Stimulated activated CD8-positive, alpha-beta memory T cell treated with anti-CD3 and anti-CD28 coated beads, Interleukin-4, amount 100 ng/mL, for 1 hour (primary cell): ENCODE measurements at places on chromosomes 6 and 20.

GRCh38 chr6:17032988-17033634 lies 68.7 kb upstream of the STMND1 start:
- DNase-seq, result no peak

DNA sequence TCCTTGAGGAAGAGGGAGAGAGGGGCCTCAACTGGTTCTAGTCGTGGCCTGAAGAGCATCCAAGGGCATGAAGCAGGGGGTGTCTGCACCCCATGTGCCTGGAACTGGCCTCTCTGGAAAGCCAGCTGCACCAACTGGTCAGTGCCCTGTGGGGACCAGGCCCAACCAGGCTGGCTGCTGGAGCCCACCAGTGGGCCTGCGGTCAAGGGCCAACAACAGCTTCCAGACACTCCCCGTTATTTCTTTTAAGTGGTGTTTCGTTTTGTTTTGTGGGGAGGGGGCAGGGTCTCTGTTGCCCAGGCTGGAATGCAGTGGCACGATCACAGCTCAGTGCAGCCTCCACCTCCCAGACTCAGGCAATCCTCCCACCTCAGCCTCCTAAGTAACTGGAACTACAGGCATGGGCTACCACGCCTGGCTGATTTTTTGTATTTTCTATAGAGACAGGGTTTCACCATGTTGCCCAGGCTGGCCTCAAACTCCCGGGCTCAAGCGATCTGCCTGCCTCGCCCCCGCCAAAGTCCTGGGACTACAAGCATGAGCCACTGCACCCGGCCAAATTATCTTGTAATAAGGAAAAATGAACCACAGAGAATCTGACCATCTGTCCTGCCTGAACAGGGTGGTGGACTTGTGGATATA lies 11.9 kb upstream of the C20orf144 start:
- no peak for DNase-seq

DNA sequence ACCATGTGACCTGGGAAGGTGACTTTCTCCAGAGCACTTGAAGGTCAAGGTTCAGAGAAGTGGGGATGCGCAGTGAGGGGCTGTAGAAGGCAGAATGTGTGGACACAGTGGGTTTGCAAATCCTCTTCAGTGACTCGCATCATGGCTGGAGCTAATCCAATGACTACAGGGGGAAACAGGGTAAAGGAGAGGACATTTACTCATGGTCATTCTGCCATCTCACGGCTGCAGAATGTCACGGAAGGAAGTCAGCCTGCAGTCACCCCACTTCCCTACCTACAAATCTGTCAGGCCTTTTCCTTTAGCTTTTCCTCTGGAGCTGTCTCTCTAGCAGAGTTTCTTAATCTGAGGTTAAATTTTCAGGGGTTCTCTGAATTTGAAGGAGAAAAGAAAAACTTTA lies 337.6 kb downstream of the CDC5L start:
- no peak for DNase-seq

GRCh38 chr6:158708239-158708638 lies 58.4 kb downstream of the SYTL3 start:
- no peak for DNase-seq

DNA sequence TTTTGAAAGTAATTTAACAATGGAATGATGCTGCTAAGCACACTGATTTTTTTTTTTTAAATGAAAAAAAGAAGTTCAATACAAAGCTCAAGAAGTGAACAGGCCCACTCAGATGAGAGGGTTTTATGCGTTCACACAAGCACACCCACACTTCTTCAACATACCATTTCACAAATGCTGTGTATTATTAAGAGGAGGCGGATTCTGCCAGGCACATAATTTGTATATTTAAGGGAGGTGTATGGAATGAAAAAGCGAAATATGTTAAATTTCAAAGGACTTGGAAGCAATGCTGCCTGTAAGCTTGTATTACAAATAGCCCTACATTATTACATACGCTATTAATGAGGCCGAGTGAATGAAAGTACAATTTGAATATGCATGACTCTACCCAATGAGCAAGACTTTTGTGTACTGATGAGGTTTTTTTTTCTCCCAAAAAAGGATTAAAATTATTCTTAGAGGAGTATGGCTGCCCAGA lies 123.9 kb downstream of the INSM1 start:
- no peak for DNase-seq

- DNase-seq, result no peak
These were observed 587 bp upstream of the BTN3A1 start for GRCh38 chr6:26401389-26401986.

- no peak for DNase-seq
These were observed 283.7 kb upstream of the NT5E start for GRCh38 chr6:85166114-85166741.

GRCh38 chr6:35262596-35262995 lies 3.1 kb downstream of the ZNF76 start:
- DNase-seq, result no peak

GRCh38 chr6:48169635-48170034 lies 58.6 kb upstream of the PTCHD4 start:
- no peak for DNase-seq

GRCh38 chr20:62921119-62921687 lies 5.1 kb downstream of the DIDO1 start:
- DNase-seq, result peak; percentile 26

DNA sequence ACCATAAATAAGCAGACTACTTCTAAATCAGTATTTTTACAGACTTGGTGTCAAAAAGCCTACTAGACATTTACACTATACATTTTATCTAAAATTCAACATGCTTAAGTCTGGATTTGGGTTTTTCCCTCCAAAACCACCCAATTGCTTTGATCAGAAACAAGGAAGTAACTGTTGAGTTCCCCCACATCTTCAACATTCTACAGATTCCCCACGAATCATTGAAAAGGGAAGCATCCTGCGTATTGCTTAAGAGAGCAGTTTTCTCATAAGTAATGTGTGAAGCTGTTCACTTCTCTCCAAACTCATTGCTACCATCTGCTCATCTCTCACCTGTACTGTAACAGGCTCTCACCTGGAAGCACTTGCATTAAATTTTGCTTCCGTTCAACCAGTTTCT lies 36.4 kb upstream of the RNF144B start:
- DNase-seq, result no peak

DNA sequence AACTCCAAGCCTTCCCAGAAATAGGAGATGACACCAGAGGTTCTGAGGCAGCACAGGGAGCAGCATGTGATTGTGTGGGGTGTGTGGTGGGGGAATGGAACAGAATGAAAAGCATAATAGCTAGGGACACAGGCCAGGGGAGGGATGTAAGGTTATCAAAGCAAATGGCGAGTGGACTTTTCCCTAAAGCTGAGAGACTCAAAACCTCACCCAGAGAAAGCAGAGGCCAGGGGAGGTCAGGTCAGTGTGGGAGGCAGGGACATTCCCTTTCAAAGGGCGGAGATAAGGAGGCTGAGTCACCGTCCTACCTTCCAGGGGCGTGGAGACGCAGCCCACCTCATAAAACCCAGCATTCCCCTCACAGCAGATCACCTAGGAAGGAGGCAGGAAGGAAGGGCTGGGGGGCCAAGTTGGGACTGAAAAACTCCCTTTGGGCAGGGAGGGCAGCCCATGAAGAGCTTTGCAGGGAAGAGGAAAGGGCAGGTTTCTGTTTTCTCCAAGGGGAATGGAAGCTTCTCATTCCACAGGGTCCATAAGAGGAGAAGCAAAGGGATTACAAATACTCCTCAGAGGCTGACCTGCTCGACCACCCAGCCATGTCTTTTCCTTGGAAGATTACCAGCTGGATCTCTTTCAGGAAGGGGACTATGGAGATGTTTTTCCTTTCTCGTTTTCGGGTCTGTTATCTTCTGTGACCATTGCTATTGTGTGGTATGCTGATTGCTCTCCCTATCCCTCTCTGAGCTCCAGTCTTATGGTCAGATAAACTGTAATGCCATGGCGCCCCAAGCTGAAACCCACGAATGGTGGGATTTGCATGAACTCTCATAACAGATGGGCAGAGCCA lies 9.6 kb upstream of the LY6G5C start:
- DNase-seq, result no peak

DNA sequence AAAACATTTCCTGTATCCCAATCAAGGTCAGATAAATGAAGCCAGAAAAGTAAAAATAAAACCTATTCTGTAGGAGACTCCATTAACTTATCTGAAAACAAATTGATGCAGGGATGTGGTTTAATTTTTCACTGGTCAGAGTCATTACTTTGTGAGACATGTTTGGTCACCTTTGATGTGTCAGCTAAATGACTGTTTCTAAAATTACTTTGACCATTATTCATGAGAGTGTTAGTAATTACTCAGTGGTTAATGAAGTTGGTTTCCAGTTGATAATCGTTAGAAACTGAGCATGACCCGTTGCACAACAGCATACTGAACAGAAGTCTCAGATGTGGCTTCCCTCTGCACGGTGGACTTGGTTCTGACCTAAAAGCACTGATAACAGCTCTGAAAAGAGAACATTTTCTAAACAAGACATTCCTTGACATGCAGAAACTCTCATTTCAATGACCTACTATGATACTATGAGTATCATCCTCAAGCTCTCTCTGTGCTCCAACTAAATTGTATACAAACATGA lies 410.5 kb upstream of the RNF217 start:
- no peak for DNase-seq

DNA sequence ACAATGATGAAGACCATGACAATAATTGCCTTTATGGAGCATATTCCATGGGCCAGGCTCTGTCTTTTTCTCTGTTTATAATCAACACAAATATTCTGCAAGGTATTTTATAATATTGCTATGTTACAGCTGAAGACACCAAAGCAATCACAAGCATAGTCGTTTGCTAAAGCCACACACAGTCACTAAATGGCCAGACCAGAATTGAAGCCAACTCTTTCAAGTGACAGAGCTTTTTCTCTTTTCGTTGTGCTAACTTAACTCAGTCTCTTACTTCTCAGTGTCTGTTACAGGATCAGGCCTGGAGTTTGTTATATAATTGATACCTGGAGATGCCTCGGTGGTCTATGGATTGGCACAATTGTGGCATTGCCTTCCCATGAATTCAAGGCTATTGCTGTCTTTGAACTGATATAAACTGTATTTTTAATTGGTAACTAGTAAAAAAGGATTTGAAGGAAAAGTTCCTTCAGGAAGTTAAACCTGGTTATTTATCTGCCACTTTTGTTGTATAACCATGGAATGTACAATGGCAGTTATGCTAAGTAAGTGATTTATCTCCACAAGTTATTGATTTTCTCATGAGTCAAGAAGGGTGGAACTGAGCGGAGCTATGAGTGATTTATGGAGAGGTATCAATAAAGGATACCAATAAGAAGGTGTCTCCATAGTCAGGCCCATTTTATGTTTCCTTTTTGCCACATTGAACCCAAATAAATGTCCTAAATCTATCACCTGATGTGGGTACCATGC lies 67.6 kb downstream of the PFDN4 start:
- DNase-seq, result no peak

- no peak for DNase-seq
These were observed 17.9 kb upstream of the TRIM26 start for GRCh38 chr6:30231067-30231466.

GRCh38 chr6:167851370-167851952 lies 24.8 kb downstream of the AFDN start:
- DNase-seq, result no peak

- DNase-seq, result no peak
These were observed 1.9 kb downstream of the DDR1 start for GRCh38 chr6:30885999-30886896.

GRCh38 chr20:24696396-24696795 lies 227.0 kb downstream of the SYNDIG1 start:
- DNase-seq, result no peak

DNA sequence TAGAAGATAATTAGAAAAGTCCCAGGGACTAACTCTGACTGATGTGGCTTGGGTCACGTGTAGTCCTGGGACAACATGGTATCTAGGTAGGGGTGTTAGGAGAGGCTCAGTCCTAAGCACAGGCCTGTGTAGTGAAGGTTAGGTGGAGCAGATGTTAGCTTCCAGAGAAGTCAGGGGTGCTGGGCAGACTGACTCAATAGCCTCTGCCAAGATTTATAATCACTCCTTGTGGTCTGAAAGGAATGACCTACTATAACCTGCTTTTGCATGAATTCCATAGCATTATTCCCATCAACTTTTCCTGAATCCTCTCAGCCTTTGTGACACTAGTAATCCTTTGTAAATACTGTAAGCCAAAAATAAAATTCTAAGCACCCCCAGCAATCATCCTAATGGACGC lies 10.2 kb upstream of the PEX7 start:
- no peak for DNase-seq
